ENCODE measurements at places on chromosomes 7 and 10.

DNA sequence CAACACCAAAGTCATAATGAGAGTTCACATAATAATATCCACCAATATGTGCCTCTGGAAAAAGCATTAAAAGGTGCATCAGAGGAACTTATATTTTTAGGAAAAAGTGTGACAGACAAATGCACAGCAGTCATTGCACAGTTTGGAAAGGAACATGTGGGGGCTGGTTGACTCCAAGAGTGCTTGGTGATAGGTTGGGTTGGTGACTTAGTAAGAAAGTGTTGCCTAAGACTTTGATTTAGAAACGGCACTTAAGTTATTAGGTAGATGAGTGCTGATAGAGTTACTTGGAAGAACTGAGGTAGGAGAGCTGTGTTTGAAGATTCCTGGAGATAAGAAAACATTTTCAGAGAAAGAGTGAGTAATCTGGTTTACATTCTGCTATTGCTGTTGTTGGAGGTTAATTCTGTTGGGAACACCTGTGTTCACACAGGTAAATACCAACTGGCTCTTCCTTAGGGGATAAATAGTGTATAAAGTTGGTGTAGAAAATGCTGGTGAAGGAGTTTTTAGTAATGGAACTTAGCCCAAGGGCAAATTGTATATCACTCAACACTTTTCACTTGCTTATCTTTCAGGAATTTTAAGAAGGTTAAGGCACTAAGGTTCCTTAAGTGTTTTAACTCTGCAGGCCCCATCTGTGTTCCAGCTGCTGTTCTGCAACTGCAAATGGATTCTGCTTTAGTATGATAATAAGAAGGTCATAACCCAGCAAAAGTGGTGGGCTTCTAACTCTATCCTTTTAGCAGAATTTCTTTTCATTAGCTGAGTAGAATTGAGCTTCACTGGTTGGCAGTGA, 196.1 kb downstream of the NSUN6 start:
- peaks cover 5% of the 10 kb centered on the region for H3K4me1 ChIP-seq
- no peaks in the 10 kb centered on the region for H3K27me3 ChIP-seq
- H3K27ac ChIP-seq, result no peak overlapping the region
- DNase-seq, result no peak
- H3K36me3 ChIP-seq, result no peaks in the 10 kb centered on the region

- H3K4me3 ChIP-seq, result no peak overlapping the region
- DNase-seq, result no peak
- no peaks in the 10 kb centered on the region for H3K27me3 ChIP-seq
- H3K36me3 ChIP-seq, result peaks cover 30% of the 10 kb centered on the region
- no peaks in the 10 kb centered on the region for H3K4me1 ChIP-seq
These were observed 53.0 kb downstream of the CROT start for GRCh38 chr7:87398446-87398845.

DNA sequence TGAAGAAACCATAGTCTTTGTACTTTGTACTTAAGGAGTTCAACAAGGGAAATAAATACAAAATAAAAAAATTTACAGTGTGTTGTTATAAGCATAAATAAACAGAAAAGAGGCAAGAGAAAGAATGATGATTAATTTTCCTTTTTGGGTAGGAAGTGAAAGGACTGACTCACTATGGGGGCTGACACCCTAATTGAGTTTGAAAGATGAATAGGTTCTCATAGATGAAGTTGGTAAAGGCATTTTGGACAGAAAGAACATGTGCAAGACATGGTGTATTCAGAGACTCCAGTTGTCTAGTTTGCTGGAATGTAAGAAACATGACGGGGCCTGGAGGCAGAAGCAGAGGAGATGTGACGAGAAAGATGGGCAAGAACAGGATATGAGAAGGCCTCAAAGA, 83.7 kb downstream of the VPS50 start:
- peaks cover 31% of the 10 kb centered on the region for H3K36me3 ChIP-seq
- H3K4me3 ChIP-seq, result no peak overlapping the region
- H3K4me1 ChIP-seq, result no peaks in the 10 kb centered on the region
- H3K27me3 ChIP-seq, result no peaks in the 10 kb centered on the region
- no peak for DNase-seq

- no peaks in the 10 kb centered on the region for H3K36me3 ChIP-seq
- no peak overlapping the region for H3K27ac ChIP-seq
- no peaks in the 10 kb centered on the region for H3K4me1 ChIP-seq
- no peak for DNase-seq
These were observed 132.1 kb upstream of the IMMP2L start for GRCh38 chr7:111694376-111694775.

DNA sequence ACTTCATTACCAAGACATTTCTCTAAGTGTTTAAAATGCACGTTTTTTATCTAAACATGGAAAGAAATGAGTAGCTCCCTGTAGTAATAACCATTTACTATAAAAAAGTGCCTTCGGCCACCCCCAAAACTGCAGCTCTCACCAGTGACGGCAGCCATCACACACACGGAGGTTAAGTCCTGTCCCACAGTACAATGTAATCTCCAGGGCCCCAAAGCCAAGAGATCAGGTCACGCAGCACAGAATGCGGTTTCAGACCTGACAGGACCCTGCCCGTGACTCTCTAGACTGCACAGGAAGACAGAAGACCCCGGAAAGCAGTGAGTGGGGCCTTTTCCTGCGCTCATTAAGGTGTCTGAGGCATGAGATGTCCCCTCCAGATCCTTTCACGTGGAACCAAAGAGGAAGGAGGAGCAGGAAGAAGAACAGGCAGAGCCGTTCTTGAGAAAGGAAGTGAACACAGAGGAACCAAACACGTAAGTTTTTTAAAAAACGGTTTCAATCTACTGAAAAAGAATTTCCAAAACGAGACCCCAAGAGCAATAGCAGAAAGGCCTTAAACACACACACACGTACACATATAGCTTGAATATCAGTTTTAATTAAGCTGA, 125.7 kb downstream of the ZMYND11 start:
- peak; percentile 2 for DNase-seq
- H3K27ac ChIP-seq, result peak overlapping the region; percentile 87
- H3K4me3 ChIP-seq, result peak overlapping the region; percentile 79

GRCh38 chr7:42233171-42233570, 3.8 kb downstream of the GLI3 start:
- peaks cover 15% of the 10 kb centered on the region for H3K27me3 ChIP-seq
- H3K4me1 ChIP-seq, result peaks cover 12% of the 10 kb centered on the region
- peaks cover 2% of the 10 kb centered on the region for H3K36me3 ChIP-seq
- DNase-seq, result no peak
- no peak overlapping the region for H3K4me3 ChIP-seq

DNA sequence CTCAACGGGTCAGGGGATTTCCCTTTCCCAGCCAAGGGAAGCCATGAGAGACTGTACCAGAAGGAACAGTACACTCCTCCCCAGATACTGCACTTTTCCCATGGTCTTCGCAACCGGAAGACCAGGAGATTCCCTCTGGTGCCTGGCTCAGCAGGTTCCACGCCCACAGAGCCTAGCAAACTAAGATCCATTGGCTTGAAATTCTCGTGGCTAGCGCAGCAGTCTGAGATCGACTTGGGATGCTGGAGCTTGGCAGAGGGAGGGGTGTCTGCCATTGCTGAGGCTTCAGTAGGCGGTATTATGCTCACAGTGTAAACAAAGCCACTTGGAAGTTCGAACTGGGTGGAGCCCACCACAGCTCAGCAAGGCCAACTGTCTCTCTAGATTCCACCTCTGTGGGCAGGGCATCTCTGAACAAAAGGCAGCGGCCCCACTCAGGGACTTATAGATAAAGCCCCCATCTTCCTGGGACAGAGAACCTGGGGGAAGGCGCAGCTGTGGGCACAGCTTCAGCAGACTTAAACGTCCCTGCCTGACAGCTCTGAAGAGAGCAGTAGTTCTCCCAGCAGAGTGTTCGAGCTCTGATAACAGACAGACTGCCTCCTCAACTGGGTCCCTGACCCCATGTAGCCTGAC, 29.6 kb downstream of the SLC16A12 start:
- no peak for DNase-seq
- peaks cover 5% of the 10 kb centered on the region for H3K4me1 ChIP-seq
- no peak overlapping the region for H3K27ac ChIP-seq
- H3K36me3 ChIP-seq, result peaks cover 2% of the 10 kb centered on the region
- H3K4me3 ChIP-seq, result no peak overlapping the region

GRCh38 chr10:49707585-49707984, 28.1 kb downstream of the C10orf53 start:
- H3K4me3 ChIP-seq, result no peak overlapping the region
- H3K4me1 ChIP-seq, result no peaks in the 10 kb centered on the region
- no peak overlapping the region for H3K27ac ChIP-seq
- DNase-seq, result no peak
- H3K36me3 ChIP-seq, result no peaks in the 10 kb centered on the region

DNA sequence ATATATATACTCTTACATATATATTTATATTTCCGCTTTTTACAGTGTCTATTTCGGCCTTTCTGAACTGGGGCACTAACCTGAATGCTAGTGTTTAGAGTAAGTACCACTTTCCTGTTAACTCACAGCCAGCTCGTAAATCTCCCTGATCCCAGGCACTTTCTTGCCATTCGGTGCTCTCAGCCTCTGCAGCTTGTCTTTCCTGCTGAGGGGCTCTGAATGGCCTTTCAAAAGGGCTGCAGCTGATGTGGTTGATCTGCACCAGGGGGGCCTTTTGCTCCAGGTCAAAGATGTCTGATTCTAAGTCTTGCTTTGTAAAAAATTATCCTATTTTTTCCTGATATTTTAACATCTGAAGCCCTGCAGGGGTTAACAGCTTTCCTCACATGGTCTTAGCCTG, 25.5 kb upstream of the HPS1 start:
- H3K4me1 ChIP-seq, result peaks cover 12% of the 10 kb centered on the region
- H3K4me3 ChIP-seq, result no peak overlapping the region
- DNase-seq, result no peak

- H3K4me3 ChIP-seq, result no peak overlapping the region
- no peaks in the 10 kb centered on the region for H3K4me1 ChIP-seq
- H3K27me3 ChIP-seq, result peaks cover 1% of the 10 kb centered on the region
- no peak overlapping the region for H3K27ac ChIP-seq
These were observed 108.5 kb upstream of the SLC25A13 start for GRCh38 chr7:96430356-96430755.

DNA sequence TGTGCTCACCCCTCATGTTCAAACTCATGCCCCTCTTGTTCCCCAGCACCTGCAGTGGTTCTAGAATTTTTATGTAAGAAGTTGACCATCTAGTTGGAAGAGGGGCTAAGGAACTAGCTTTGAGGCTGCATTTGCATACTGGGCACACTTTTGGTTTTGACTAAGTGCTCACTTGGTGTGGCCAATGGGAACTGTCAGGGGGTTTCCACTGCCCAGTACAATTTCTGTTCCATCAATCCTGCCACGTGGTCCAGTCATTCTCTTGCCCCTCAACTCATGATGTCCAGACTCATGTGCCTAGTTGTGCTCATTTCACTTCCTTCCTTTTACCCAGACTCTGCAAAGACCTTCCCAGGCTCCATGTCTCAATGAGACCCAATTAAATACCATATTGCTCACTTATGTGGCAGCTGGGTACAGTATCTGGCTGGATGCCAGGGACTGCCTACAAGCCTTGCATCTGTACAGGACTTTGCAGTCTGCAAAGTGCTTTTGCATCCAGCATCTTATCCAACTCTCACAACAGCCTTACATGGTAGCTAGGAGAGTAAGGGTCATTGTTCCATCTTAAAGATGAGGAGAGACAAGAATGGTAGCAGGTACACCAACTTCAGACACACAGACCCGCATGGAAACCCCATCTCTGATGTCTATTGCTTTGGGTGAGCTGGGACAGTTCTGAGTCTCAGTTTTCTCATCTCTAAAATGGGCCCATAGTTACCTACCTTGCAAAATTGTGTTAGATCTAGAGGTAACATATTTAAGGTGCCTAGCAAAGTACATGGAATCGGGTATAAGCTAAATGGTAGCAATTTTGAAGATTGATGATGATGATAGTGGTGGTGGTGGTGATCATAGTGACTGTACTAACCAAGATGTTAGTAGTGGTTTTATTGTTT, 30.1 kb upstream of the KCNMA1 start:
- peaks cover 2% of the 10 kb centered on the region for H3K36me3 ChIP-seq
- peaks cover 3% of the 10 kb centered on the region for H3K4me1 ChIP-seq
- H3K27me3 ChIP-seq, result peaks cover 16% of the 10 kb centered on the region
- H3K27ac ChIP-seq, result no peak overlapping the region
- H3K4me3 ChIP-seq, result no peak overlapping the region
